Stimulated activated CD4-positive, alpha-beta T cell treated with anti-CD3 and anti-CD28 coated beads, TNF-alpha, amount 100 ng/mL, for 24 hours (primary cell): ENCODE measurements at places on chromosomes 7 and 10.

DNA sequence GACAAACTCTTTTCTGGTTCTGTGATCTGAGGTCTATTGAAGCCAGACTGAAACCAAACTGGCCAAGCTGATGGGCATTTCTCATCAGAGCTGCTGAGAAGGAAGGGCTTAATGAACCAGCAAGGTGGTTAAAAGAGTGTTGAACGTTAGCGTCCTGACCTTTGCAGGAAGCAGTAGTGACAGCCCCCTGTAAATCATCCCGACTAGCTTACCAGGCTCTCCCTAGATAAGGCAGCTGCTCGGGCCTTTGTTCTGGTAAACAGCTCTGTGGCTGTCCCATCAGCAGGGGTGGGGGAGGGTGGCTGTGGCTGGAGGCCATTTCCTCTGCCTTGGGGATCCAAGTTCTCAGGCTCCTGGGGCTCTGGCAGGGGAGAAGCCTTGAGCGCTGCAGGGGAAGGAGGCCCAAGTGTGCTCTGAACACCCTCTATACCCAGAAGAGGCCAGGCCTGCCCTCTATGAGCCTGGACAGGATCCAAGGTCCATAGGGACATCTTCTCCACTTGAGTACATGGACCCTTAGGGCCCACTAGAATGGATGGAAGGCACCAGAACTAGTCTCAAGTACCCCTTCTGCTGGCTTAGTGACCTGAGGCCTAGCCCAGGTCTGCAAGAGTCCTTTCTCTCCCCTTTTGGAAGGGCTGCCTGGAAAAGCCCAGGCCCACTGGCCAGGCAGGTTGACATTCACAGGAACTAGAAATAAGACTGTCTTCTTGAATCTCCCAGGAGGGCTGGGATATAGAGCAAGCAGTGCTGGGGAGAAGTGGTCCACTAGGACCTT lies 134.6 kb downstream of the ARHGAP22 start:
- DNase-seq: no peak

DNA sequence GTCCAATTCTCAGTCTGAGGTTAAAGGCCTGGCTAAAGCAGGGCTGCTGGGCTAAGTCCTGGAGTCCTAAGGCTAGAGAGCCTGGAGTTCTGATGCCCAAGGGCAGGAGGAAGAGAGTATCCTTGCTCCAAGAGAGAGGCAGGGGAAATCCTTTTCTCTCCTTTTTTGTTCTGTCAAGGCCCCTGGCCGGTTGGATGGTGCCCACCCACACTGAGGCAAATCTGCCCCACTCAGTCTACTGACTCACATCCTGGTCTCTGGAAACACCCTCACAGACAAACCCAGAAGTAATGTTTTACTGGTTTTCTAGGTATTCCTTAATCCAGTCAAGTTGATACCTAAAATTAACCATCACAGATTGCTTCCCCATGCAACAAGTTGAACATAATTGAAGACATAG lies 23.0 kb downstream of the ZNF518A start:
- no peak for DNase-seq

GRCh38 chr10:16470747-16471146 lies 33.9 kb downstream of the PTER start:
- peak; percentile 26 for DNase-seq

DNA sequence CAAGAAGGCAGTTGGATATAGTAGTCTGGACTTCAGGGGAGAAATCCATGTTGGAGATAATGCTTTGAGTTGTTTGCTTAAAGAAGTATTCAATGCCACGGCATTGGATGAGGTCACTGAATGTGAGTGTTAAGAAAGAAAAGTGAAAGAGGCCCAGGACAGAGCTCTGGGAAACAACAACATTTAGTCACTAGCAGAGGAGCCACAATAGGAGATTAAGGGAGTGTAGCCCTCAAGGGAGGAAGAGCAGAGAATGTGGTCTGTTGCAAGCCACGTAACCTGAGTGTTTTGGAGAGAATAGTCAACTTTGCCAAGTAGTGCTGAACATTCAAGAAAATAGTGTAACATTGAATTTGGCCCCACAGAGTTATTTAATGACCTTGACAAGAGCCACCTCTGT lies 114.7 kb downstream of the MYO3A start:
- no peak for DNase-seq

GRCh38 chr10:101493782-101494281 lies 94.2 kb downstream of the POLL start:
- no peak for DNase-seq

DNA sequence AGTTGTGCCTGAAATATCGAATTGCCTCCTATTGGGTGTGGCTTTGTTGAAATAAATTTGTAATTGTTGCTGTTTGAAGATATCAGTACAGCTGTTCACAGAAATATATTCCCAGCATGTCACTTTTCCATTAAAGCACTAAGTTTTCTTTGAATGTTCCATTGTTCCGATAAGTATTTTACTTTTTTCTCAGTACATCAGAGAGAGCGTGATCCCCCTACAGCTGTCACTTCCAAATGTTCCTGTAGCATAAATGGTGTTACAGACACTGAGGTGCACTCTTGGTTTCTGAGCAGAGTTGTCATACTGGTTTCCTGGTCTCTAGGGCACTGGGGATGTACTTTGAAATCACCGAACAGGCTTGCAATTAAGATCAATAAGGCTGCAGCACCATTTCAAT lies 189.2 kb downstream of the CCSER2 start:
- no peak for DNase-seq

DNA sequence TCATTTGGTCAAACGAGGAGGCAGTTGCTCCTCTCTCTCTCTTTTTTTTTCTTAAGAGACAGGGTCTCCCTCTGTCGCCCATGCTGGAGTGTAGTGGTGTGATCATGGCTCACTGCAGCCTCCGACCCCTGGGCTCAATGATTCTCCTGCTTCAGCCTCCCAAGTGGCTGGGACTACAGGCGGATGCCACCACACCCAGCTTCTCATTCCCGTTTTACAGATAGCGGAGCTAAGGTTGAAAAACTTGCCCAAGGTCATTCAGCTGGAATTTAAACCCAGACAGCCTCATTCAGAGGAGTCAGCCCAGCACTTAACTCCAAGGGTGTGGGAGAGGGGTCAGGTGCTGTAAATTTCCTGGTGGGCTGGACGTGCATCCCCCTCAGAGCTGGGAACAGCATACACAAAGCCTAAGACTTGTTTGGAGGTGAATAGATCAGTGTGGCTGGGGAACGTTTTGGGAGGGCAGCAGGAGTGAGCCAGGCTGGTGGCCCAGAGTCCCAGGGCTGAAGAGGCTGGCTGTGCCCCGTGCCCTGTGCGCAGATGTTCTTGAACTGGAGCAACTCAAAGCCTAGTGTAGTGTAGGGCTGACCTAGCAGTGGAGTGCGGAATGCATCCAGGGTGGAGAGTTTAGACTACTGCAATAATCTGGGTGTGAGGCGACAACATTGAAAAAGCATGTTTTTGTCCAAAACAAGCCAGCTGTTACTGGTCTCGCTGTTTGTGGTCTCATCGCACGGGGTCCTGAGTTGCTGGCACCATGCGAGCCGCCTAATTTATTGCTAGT lies 2.3 kb downstream of the HTRA1 start:
- no peak for DNase-seq

- no peak for DNase-seq
Observed at GRCh38 chr10:86363833-86364490, 2.6 kb downstream of the GRID1 start.

GRCh38 chr7:38051786-38052185 lies 126.3 kb upstream of the STARD3NL start:
- DNase-seq: no peak

GRCh38 chr10:86104156-86104555 lies 262.4 kb downstream of the GRID1 start:
- no peak for DNase-seq

GRCh38 chr7:70313271-70313670 lies 715.0 kb downstream of the AUTS2 start:
- no peak for DNase-seq

DNA sequence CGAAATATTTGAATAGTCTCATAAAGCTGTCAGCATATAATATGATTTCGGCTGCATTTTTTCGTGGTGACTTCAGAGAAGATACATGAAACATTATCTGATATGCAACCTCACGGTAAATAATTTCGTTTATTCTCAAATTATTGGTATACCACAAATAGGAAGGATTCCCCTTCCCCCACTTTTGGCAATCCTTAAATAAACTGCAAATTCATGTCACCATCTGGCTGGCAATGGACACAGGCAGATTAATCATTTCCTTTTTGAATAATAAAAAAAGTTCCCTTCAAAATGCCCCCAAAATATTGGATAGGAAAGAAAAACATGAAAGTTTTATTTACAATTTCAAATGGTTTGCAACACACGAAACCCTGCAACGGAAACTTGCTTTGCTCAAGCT lies 234.5 kb upstream of the MEOX2 start:
- no peak for DNase-seq
